Activated naive CD8-positive, alpha-beta T cell treated with anti-CD3 and anti-CD28 coated beads for 36 hours (primary cell): ENCODE measurements at places on chromosomes 6 and 20.
A peak's percentile ranks its signal among the peaks of the same experiment; 100 is the strongest.

- DNase-seq: no peak
These were observed 744.2 kb downstream of the MAFB start for GRCh38 chr20:39944861-39945260.

GRCh38 chr6:1986454-1987243 is 258.8 kb downstream of the GMDS start:
- DNase-seq: no peak

DNA sequence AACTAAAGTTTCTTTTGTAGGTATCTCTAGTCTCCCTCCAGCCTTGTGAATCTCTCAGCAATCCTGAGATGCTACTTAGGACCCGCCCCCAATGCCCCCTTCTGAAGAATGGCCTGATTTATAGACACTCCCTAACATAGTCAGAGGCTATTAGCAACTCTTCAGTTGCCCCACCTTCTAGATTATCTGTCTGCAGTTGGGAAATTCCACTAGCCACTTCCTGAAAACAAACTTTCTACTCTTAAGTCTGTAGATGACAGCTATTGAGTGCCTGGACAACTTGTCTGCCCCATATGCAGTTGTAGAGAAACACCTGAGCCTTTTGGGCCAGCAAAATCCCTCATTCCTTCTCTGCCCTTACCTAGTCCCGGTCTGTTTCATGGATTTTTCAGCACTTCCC is 188.2 kb upstream of the PREP start:
- DNase-seq: no peak

DNA sequence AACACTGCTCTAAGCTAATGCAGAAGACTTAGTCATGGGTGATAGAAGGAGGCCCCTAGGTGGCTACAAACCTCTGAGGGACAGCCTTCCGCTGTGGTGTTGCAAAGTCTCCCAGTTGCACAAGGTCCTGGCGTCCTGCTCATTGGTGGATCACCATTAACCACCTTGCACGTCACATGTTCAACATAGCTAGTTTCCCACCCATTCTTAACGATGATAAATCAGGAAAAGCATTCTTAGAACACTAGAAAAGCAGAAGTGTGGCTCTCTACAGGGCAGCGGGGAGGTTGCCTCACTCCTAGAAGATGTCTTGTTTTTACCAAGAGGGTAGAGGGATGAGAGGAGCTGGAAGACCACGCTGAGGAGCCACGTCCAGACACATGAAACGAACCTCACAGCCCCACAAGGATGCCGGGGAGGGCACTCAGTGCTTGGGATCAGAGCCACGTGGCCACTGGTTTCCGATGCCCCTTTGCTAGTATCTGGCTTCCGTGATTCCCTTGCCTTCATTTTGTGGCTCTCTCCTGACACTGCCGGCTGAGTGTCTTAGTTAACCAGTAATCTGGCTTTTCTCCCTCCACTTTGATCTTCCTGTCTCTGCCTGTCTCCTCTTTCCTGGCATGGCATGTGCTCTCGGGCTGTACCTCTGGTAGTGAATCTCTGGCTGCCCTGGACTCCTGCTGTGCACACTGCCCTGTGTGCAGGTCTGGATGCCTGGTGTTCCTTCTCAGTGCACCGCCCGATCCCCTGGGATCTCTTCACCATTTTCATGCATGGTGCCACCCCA is 91.4 kb upstream of the NEDD9 start:
- DNase-seq: no peak

- no peak for DNase-seq
These were observed 1286.4 kb downstream of the GRIK2 start for GRCh38 chr6:102679865-102680264.

DNA sequence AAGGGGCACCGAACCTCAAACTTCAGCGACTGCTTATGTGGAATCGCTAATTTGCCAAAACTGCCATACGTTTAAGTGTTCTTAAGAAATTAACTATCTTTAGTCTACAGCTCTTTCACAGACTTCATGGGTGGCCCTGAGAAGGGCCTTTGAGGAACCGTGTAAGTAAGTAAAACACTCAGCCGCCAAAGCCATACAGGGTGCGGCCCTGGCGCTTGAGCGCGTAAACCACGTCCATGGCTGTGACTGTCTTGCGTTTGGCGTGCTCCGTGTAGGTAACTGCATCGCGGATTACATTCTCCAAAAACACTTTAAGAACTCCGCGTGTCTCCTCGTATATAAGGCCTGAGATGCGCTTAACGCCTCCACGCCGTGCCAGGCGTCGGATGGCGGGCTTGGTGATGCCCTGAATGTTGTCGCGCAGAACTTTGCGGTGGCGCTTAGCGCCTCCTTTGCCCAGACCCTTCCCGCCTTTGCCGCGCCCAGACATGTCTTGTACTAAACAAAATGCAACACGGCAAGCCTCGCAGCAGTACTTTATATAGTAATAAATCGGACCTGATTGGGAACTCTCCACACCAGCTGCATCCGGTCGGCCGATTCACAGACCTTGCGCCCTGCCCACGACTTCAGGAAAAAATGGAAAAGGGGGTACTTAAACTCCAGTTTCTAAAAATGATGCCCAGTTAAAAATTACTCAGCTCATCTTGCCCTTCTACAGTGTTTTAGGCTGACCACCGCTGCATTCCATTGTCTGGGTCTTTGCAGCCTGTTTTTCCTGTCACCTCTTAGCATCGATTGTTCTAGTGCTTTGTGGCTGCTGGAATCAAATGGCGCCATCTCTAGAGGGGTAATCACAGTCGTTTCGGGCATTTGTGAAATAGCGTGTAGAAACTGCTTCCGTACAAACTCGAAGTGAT is 38.9 kb downstream of the OR2B2 start:
- DNase-seq: peak; percentile 78

- DNase-seq: no peak
These were observed 60.8 kb downstream of the NPEPL1 start for GRCh38 chr20:58753267-58753921.

DNA sequence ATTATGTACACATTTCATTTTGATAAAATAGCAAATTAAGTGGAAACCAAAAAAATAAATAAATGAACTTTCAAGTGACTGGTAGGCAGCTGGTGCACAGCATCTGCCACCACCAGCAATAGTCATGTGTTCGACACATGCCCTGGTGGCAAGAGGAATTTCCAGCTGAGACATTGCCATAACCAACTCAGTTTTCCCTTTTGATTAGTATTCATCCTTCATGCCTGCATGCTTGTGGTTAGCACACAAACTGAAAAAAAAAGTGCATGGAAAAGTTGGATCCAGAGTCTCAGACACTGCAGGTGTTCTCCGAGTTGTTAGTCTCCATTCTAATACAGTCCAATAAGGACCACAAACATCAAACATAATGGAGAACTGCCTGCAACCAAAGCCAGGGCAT is 156.0 kb upstream of the SOX4 start:
- no peak for DNase-seq

- no peak for DNase-seq
These were observed 49.0 kb upstream of the TAGAP start for GRCh38 chr6:159093609-159094443.

GRCh38 chr6:111600588-111601445 is 4.9 kb downstream of the TRAF3IP2 start:
- DNase-seq: no peak

GRCh38 chr6:14867802-14868201 is 378.1 kb upstream of the JARID2 start:
- no peak for DNase-seq

DNA sequence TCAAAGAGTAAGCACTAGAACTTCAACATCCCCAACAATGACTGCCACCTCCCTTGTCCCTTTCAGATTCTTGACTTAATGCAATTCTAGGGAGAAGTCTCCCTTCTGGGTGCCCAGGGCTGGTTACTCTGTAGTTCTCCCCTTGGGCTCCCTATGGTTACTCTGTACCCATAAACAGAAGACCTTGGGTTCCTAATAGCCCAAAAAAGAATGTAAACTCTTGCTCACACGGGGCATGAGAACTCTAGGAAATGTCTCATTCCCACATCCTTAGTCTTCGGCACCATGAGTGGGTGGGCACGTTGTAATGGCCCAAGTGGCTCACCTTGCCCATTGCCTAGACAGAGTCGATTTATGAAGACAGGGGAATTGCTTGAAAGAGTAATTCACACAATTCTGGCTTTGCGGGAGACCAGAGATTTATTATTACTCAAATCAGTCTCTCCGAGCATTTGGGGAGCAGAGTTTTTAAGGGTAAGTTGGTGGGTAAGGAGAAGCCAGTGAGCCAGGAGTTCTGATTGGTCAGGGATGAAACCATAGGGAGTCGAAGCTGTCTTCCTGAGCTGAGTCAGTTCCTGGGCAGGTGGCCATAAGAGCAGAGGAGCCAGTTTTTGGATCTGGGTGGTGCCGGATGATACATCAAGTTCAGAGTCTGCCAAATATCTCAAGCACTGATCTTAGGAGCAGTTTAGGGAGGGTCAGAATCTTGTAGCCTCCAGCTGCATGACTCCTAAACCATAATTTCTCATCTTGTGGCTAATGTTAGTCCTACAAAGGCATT is 61.2 kb upstream of the SIRPG start:
- DNase-seq: no peak

- no peak for DNase-seq
These were observed 47.8 kb downstream of the ELOVL5 start for GRCh38 chr6:53300656-53301551.

- no peak for DNase-seq
These were observed 5.0 kb upstream of the SLC12A5 start for GRCh38 chr20:46023999-46024398.

- DNase-seq: no peak
These were observed 327.7 kb downstream of the UBE3D start for GRCh38 chr6:82737965-82738364.

- DNase-seq: no peak
These were observed 257.6 kb downstream of the LAMA2 start for GRCh38 chr6:129140526-129140925.

DNA sequence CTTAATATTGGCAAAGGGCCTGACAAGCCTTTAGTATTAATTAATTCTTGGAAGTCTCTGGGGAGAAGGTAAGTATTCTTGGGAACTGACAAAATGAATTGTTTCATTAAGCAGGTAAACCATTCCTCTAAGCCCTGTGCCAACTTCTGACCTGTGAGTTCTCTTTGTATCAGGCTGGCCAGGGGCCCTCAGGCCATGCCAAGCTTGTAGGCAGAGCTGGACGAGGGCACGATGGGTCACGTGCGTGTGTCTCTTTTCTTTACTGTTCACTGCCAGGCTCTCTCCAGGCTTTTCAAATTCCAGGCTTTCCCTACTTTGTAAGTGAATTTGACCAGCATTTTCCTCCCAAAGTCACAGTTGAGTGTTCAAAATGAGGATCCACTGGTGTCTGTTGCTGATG is 112.4 kb downstream of the NRN1 start:
- DNase-seq: no peak

- no peak for DNase-seq
These were observed 45.5 kb downstream of the UBE2V1 start for GRCh38 chr20:50067461-50067860.

DNA sequence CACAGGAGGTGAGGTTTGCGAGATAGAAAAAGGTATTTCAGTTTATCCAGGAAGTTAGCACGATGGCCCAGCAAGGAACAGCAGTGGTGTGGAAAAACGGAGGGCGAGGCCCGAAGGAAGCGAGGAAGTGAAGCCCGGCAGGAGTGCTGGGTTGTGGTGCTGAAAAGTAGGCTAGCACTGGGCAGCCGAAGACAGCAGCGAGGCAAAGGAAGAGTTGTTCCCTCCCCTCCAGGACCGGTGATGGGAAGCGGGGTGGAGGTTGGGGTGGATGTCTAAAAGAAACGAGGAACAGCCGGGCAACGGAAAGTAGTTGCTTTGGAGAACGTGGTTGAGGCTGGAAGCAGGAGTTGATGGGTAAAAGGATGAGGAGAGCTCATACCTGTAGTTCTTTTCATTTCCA is 1.4 kb downstream of the METTL24 start:
- DNase-seq: no peak

DNA sequence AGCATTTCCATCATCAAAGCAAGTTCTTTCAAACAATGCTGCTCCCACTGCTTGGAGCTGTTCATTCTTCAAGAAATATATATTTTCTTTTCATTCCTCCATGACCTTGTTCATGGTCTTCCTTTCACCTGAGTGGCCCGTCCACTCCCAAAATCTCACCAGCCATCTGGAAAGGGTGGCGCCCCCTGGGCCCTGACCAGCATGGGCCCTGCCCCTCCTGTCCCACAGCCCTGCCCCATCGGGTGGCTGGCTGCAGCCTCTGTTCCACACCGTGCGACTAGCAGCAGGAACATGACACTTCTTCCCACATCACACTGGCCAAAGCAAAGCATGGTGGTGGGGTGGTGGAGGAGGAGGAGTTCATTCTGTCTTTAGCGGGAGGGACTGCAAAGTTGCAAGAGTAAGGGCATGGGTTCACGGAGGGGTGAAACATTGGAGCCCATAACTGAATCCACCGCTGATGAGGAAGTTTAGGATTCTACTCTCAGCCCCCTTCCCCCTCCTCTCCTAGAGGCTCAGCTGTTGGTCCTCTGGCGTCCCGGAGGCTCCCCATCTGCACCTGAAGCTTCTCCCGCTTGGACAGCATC is 195.2 kb upstream of the SLC24A3 start:
- DNase-seq: no peak

- DNase-seq: no peak
These were observed 28.2 kb downstream of the TBC1D32 start for GRCh38 chr6:121305957-121306607.

GRCh38 chr6:24925661-24926060 is 10.1 kb downstream of the RIPOR2 start:
- no peak for DNase-seq

DNA sequence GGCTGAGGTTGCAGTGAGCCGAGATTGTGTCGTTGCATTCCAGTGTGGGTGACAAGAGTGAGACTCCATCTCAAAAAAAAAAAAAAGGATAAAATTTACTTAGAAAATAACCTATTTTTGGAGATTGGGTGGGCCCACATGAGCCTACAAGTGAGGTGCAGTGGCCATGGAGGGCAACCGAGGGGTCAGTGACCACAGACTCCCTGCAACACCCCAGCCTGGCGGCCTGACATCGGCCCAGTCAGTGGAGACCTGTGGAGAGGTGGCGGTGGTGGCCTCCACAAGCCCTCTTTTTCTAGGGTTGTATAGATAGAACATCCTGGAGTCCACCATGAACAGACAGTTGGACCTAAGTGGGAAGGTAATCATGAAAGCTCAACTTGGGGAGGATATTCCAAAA is 52.7 kb downstream of the BTBD9 start:
- no peak for DNase-seq

DNA sequence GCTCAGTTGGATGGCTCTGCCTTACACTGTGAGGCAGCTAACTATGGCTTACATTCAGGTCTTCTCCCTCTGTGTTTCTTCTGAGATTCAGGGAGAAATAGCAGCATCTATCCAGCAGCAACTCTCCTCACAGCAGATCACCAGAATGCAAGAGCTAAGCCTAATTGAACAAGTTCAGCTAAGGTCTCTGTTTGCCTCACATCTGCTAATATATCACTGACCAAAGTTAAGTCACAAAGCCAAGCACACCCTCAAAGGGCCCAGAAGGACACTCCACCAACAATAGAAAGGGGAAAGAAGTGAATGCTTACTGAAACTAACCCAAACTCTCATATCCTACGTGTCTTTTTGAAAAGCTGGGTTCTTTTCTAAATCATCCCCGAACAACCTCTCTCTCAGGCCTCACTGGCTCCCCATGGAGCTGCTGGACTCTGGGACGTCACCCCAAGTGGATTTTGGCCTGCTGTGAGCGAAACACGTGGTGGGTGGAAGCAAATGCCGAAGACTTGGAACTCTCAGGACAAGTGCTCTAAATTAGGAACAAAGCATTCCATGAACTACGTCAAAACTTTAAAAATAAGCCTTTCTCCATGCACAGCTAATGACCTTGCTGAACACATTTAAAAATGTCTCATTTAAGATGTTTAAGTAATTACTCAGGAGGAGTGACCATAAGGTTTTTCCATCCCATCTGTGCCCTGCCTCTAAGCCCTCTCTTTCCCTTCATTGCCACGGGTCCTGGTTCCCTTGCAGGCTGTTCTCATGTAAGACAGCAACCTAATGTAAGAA is 167.5 kb upstream of the PLCB4 start:
- no peak for DNase-seq
